ENCODE measurements at places on chromosomes 1 and 21.

DNA sequence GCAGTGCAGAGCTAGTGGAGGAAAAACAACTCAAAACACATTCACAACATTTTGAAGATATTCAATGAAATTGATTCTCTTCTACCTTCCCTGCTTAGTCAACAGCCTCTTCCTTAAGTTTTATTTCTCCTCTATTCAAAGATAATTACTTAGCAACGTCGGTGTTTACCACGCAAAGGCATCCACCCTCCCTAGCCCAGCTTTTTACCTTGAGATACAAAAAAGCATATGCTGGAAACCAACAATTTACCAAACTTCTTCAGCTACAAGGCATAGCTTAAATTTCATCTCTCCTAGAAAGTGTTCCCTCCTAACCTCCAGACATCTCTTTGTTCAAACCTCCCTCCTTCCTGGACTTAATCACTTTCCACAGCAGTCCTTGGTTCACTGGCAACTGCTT, 102.8 kb upstream of the SOD1 start:
- no peak for DNase-seq

DNA sequence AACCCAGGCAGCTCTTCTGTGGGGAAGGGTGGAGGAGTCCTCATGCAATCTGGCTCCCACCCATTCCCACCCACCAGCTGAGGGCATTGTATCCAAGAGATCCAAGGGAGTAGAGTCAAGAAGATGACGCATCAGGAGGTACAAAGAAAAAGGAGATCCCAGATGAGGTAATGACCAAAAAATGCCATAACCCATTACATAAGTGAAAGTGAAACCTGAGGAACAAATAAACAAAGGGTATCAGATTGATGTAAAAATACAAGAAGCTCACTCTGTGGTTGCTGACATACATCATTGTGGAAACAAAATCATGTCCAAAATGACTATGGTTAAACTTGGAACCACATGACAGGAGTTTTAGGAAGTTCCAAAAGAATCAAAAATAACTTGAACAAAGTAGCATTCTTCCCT, 42.5 kb downstream of the CCN1 start:
- DNase-seq = no peak

GRCh38 chr1:234729561-234730474, 119.8 kb upstream of the IRF2BP2 start:
- DNase-seq = no peak

- DNase-seq = peak; percentile 81
These were observed 1.3 kb downstream of the PIGV start for GRCh38 chr1:26788836-26789611.

- peak; percentile 5 for DNase-seq
These were observed 2.3 kb downstream of the ZBTB37 start for GRCh38 chr1:173870252-173871075.

DNA sequence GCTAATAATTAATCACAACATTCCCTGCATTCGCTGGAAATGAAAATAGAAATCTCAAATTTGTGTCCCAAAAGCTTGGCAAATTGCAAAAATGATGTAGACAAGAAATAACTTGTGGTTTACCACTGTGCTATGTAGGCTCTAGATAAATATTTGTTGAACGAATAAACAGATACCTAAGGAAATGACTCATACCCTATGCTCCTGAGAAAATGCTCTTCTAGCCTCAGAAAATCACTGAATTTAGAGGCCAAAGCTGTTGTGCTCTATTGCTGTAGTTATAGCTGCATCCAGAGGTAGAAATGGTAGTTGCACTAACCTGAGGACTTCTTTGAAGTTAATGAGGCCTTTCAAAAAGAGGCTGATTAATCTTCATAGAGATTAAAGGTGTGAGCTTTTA, 142.0 kb upstream of the ZNHIT6 start:
- no peak for DNase-seq

DNA sequence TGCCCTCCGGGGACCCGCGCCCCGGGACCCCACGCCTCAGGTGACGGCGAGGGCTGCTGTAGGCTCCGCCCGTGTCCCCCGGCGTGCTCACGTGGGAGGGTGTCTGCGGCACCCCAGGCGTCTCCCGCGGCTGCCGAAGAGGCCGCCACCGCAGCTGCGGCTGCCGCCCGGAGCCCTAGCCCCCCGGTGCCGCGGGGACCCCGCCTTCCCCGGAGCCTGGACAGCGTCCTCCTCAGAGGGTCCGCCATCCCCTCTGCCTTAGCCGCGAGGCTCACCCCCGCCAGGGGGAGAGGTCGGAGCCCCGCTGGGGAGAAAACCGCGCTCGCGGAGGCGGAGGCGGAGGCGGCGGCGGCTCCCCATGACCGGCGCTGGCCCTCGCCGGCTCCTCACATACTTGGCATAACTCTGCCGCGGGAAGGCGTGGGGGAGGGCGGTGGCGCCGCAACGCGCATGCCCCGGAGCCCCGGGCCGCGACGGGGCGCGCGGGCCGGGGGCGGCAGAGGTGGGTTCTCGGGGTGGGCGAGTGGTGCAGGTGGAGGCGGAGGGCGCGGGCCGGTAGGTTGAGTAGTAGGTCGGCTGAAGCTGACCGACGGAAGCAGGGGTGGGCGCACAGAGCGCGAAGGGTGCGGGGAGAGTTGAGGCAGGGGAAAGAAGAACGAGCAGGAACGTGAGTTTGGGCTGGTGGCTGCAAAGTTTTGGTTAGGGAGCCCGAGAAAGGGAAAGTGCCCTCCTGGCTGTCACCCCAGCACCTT, 700 bp upstream of the SYDE2 start:
- DNase-seq = peak; percentile 50
